ENCODE measurements at places on chromosomes 3 and 15. TPM values are rescaled to one million over a fixed set of nuclear protein-coding genes. Genes with fewer than 3 reads are reported as not detected.

The GTF2A2 gene
- total RNA-seq = 173 TPM

The TRPM1 gene
- total RNA-seq = not detected

The ARGFX gene
- total RNA-seq = not detected

The KNG1 gene
- total RNA-seq = not detected

The NRG4 gene
- total RNA-seq = not detected

The OSBPL10 gene
- 1.9 TPM for total RNA-seq

The LPP gene
- total RNA-seq = 22.6 TPM

The TTLL13 gene
- total RNA-seq = 0.20 TPM

The CHD2 gene
- total RNA-seq = 124 TPM

The CIDEC gene
- not detected for total RNA-seq

The ASB7 gene
- 15.7 TPM for total RNA-seq

The PLSCR2 gene
- not detected for total RNA-seq

The IGSF10 gene
- total RNA-seq = not detected

The GOLGA6L9 gene
- 3.9 TPM for total RNA-seq

- DNase-seq = no peak
Observed at GRCh38 chr3:120394347-120394746, 45.2 kb upstream of the LRRC58 start.

DNA sequence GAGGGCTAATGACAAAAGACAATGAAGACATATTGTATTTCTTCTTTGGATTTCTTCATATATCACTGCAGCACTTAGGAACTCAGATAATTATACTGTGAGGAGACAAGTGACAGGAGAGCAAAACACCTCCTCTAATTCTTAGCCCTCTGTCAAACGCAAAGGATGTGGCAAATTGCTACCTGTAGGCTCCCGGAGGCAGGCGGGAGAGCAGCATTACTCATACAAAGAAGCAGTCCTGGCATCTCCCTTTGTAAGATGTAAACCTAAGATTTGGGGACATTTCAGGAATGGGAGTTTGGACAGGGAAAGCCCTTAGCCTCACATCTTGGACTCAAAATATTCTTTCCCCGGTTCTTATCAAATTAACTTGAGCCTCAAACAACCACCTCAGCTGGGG, 460.8 kb downstream of the SOX2 start:
- no peak for DNase-seq

DNA sequence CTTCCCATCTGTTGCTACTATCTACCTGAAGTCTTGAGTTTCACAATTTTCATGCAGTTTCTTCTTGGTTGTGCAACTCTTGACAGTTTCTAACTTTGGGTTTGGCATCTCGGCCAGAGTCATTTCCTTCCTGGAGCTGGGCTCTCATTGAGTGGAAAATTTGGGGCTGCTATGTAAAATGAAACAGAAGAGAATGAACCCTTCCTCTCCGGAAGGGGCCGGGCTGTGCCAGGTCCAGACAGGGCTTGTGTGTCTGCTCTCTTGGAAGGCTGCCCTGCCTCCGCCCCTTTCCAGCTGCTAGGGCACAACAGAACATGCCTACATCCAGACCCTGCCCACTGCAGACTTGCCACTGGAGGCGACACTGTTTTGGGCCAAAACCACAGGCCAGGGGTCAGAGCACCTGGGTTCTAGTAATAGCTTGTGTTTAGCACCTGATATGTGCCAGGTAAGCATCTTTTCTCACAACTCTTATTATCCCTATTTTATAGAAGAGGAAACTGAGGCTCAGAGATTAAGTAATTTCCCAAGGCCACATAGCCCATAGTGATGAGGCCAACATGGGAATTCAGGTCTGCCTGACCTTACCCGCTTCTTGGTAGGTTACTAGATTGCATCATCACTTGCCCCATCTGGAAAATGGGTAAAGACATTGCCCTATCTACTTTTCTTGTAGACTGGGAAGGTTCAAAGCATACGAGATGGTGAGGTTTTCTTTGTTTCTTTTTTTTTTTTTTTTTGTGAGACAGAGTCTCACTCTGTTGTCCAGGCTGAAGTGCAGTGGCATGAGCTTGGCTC, 25.0 kb downstream of the IRAK2 start:
- peak; percentile 71 for DNase-seq

- no peak for DNase-seq
Observed at GRCh38 chr3:33317963-33318709, 40.9 kb downstream of the FBXL2 start.

GRCh38 chr3:172840913-172841312, 90.4 kb downstream of the ECT2 start:
- no peak for DNase-seq

DNA sequence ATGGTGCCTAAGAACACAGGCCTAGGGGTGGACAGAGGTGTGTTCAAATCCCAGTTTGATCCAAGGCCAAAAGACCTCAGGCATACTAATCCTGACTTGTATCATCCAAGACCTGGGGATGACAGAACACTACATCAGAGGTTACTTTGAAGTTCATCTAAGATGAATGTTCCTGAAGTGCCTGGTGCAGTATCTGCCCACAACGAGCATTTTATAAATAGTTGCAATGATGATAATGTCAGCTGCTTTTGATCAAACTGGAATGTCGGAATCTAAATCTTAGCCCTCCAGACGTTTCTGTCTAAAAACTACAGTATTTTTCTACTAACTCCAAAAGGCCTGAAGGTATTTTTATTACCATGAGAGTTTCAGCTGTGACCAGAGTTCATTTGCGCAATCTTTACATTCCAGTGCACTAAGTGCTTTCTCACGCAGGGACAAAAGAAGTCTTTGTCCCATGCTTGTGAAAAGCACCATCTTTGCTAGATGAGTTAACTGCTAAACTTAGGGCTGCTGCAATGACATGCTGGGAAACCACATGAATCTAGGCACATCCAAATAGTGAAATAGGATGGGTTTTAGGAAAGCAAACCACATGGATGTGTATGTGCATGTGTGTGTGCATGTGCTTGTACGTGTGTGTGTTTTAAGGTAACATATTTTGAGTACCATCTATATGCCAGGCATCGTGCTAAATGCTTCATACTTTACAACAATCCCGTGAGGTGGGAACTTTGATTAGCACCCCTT, 18.1 kb downstream of the ANXA2 start:
- DNase-seq = no peak

GRCh38 chr3:54121414-54122323, 683 bp upstream of the CACNA2D3 start:
- DNase-seq = no peak

- no peak for DNase-seq
Observed at GRCh38 chr3:193935916-193936315, 200.0 kb upstream of the HES1 start.

DNA sequence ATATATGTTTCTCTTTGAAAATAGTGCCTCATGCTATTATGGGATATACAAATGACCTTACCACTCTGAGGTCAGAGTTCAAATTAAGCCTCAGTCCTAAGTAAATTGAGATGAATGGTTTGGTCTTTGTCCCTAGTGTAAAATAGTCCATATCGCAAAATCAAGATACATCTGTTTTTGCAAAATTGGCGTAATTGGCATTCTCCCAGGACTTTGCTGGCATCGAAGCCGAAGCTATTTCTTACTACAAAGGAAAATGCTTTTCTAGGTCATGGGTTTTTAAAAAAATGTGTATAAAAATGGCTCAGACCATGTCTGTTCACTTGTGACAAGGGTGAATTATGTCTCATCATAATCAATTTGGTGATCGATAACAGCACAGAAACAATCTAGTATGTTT, 25.9 kb downstream of the ROBO2 start:
- no peak for DNase-seq

- DNase-seq = no peak
Observed at GRCh38 chr3:133130168-133130567, 92.0 kb downstream of the TMEM108 start.

- DNase-seq = no peak
Observed at GRCh38 chr15:87489456-87489855, 767.1 kb downstream of the NTRK3 start.

- DNase-seq = no peak
Observed at GRCh38 chr15:36778531-36778930, 199.1 kb downstream of the CDIN1 start.

DNA sequence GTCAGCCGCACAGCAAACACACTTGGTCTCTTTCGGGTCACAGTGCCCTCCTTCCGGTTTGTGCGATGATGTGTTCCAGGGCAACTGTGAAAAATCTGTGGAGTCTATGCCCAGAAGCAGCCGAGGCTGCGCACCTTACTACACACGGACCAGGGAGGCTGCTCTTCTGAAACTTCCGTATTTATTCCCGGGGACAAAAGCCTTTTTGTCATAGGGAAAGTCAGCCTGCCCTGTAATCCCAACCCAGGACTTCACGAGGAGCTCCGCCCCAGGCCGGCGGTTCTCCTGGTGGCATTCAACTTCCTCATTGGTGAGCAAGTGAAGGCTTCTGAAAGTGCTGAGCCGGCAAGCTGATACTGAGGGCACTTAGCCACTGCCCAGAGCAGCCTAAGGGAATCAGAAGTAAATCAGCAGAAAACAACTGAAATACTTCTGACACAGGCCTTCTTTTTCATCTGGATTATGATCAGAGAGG, 126.5 kb downstream of the FMN1 start:
- peak; percentile 16 for DNase-seq

GRCh38 chr3:134992180-134992579, 197.1 kb downstream of the EPHB1 start:
- no peak for DNase-seq

- no peak for DNase-seq
Observed at GRCh38 chr15:65394936-65395335, 17.1 kb upstream of the IGDCC3 start.

GRCh38 chr3:172261054-172261453, 187.2 kb downstream of the GHSR start:
- no peak for DNase-seq

DNA sequence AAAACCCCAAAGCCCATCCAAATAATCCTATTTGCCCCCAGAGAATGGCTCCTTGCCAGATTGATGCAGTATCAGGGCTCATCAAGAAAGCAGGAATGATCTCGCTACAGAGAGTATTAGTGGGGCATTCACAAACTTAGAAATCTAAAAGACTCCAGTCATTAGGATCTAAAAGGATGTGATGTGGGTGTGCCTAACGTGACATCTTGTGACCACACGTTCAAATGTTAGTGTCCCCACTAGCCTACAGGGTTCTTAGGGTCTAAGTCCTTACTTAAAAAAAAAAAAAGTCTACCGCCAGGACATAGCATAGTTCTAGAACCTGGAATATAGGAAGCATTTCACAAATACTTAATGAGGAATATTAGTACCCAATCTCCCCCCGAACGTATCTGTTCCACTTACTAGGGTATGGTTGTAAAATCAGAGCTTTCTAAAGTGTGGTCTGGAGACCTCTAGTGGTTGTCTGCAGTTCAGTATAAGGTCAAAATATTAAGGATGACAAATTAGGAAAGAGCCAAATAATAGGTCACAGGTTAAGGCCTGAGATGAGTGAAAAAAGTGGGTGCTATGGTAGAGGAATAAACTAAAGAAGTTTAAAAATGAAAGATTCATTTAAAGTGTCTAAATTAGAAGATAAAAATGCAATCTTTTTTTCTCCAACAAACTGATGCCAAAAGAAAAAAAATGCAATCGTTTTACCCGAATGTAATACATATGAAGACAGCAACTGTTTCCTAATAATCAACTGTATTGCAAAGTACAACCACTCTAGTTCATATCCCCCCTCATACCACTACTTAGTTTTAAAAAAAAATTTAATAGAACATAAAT, 4.2 kb upstream of the CHRM5 start:
- DNase-seq = no peak

DNA sequence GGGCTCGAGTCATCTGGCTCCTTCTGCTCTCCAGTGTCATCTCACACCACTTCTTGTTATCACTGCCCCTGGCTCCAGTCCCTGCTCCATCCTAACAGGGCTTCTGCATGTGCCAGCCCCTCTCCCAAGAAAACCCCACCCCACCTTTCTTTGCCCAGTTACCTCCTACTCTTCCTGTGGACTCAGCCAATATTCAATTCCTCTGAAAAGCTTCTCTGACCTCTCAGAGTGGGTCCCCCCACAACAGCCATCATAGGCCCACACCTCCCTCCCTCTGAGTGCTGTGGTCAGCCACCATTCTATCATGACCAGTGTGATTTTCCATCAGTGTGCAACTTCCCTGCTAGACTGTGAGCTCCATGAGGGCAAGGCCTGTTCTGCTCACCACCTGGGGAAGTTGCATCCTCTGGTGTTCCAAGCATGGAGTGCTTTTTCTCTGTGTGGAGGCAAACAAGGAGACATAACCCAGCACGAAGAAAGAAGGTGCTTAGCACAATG, 71.6 kb downstream of the ADCY5 start:
- DNase-seq = no peak

GRCh38 chr15:65132878-65133547, 595 bp downstream of the PDCD7 start:
- DNase-seq = peak; percentile 28

GRCh38 chr3:168615493-168616020, 519.8 kb upstream of the GOLIM4 start:
- no peak for DNase-seq

DNA sequence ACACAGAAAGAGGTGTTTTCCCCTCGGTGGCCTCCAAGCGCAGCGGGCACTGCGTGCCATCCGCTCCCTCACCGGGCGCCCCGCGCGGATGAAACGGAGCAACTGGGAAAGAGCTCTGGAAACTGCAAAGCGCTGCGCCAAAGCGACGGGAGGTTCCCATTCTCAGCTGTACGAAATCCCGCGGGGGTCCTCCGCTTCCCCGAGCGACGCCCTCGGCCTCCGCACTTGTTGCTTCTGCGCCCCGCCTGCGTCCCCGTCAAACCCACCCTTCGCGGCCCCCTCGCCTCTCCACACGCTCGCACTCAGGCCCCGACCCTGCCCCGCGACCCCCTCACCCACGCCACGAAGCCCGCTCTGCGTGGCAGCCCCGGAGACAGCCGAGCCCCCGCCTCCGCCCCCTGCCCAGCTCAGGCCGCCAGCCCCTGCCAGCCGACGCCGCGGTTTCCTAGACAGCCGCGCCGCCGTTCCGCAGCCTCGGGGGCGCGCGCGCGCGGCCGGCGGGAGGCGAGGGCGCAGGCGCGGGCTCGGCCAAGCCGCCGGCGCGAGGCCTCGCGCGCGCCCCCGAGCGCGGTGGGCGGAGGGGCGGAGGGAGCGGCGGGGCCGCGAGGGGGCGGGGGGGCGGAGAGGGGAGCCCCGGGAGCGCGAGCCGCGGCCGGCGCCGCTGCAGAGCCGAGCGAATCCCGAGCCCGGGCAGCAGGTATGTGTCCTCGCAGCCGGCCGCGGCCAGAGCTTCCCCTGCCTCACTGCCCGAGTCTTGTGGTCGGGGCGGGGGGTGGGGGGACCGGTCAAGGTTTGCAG, at the start of gene TMEM266:
TMEM266 (plus strand) TSS at position 666 of the 798 bp plus-strand sequence. CDS start 74,279 bp downstream, outside the sequence.
- DNase-seq = peak; percentile 37

DNA sequence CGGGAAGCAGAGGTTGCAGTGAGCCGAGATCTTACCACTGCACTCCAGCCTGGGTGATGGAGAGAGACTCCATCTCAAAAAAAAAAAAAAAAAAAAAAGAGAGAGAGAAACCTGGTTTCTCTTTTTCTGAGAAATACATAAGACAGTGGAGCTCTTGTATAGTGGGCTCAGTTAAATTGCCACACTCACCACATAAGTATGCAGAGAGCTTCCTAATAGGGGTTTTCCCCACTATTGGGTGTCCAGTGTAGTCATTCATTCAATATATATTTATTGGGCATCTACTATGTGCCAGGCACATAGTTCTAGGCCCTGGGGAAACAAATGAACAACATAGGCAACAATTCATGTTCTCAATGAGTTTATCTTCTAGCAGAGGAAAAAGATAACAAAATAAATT, 48.9 kb upstream of the FMN1 start:
- no peak for DNase-seq

- DNase-seq = no peak
Observed at GRCh38 chr15:46296797-46297196, 662.0 kb downstream of the SQOR start.
